ENCODE measurements at places on chromosomes 3 and 15.

- DNase-seq = no peak
These were observed 299.8 kb upstream of the THBS1 start for GRCh38 chr15:39281094-39281493.

GRCh38 chr15:43312378-43312777, 18.0 kb downstream of the LCMT2 start:
- no peak for DNase-seq

DNA sequence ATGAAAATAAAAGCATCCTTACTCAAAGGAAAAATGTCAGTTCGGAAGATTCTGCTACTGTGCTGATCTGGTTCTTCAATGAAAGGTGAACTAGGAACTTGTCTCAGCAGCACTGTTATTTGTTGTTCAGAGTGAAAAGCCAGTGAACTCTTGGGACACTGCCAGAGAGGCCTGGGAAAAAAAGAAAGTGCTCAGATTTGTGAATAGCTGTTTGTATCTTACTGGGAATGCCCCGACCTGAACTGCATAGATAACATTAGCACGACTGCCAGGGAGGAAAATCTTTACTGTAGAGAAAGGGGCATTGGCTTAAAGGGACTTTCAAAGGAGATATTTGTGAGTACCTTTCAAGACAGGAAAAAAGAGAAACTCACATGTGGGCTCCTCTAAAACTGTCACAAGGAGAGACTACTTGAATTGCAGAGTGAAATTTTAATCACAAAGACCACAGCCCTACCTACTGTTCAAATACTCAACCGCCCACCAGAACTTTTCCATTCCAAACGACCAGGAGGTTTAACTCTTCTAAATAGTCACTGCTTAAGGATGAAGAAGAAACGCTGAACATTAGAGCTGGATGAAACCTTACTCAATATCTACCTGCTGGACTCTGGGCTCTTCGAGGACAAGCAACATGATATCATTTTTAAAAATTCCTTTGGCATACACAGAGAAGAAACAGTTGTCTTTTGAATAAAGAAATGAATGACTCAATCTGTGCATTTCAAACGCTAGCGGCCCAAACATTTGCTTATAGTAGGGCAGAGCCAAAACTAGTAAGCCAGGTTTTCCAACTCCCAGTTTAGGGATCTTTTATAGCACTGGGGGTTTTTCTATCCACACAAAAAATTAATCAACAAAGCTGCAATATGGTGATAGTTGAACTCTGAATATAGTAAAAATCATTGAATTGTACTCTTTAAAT, 13.4 kb downstream of the TAMM41 start:
- no peak for DNase-seq

DNA sequence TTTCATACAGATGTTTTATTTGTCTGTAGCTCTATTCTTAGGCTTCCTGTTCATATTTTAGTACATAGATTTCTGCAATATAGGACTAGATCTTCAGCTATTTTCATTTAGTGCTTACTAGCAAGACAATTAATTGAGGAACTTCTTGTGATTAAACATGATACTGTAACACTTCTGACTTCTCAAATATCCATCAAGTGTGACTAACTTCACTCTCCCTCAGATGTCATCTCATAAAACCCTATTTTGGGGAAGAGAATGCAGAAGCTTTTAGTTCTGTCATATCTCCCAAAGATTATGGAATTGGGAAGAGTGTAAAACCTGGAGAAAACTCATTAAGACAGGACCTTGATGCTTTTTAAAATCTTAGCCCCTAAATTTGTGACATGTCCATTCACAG, 28.6 kb upstream of the GOLIM4 start:
- DNase-seq = no peak

DNA sequence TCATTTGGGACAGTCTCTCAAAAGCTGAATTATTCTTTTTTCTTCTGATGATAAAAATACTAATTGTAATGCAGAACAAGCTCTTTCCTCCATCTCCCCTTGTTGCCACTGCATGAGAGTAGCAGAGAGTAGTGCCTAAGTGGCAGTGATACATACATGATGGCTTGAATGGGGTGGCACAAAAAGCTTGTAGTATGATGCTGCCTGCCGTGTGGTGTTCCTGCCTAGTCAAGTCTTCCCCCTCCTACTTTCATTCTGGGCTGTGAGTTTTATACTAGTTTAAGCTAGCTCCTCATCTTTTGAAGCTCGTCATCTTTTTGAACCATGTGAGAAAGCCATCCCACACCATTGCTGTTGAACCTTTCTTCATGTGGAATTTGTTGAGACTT, 230.5 kb downstream of the NFKBIZ start:
- no peak for DNase-seq

DNA sequence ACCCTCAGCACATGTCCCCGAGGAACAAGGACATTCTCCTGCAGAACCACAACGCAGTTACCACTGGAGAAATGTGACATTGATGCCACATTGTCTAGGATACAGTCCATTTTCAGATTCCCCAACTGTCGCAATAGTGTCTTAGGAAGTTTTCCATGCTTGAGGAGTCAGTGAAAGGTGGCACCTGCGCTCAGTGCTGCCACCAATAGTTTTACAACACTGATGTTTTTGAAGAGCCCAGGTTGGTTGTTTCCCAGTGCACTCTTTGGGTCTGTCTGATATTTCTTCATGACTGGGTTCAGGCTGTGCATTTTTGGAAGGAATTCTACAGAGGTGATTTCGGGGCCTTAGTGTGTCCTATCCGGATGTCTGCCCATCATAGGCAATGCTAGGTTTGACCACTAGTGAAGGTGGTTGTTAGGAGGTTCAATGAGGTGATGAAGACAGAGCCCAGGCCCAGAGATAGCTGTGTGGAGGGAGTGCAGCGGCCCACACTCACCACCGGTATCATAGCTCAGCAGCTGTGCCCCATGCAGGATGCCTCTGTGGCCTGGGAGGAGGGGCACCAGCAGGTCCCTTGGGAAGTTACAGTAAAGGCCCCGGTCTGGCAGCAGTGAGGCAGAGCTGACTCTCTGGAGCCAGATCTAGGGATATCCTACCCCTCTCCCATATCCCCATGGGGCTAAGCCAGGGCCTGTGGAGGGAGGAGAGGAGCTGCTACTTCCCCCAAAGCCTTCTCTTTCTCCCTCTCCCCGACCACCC, 96.6 kb downstream of the DNAJB8 start:
- no peak for DNase-seq

DNA sequence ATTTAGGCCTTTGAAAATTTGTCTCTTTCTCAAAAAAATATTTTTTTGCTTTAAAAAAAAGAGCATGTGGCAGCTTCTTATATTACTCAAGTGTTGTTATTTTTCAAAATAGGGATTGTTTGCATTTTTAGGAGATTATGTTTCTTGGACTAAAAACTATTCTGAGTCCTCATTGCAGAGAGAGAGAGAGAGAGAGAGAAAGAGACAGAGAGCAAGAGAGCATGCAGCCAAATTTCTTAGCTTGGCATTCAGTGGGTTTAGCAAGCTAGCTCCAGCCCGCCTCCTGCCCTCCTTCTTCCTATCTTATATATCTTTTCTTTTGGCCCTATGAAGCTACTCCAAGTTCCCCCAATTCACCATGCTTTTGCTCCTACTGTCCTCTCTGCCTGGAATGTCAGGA, 55.7 kb downstream of the CEMIP start:
- no peak for DNase-seq

DNA sequence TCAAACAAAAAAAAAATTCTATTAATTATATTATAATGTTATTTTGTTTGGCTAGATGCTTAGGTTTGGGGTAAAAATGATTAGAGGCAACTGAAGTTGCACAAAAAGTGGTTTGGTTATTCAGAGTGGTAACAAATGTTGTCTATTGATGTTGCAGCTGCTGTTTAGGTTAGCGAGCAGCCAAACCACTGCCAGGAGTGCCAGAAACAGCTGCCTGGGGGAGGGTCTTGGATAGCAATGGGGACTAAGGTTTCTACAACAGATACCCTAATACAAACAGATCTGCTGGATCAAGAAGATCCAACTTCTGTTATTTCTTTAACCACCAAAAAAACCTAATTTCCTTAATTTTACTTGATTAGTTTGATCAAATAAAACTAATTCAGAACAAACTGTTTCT, 26.6 kb downstream of the BTLA start:
- no peak for DNase-seq

DNA sequence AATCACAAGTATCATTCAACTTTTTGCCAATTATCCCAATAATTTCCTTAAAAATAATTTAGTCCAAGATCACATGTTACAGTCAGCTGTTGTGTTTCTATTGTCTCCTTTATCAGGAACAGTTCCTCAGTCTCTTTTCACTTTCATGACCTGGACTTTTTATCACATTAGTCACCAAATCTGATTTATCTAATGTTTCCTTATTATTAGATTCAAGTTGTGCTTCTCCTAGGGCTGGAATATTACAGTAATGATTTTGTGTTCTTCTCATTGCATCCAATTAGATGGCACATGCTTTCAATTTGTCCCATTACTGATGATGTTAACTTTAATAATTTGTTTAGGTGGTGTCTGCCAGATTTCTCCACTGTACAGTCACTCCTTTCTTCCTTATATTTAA, 66.3 kb upstream of the DCBLD2 start:
- no peak for DNase-seq

DNA sequence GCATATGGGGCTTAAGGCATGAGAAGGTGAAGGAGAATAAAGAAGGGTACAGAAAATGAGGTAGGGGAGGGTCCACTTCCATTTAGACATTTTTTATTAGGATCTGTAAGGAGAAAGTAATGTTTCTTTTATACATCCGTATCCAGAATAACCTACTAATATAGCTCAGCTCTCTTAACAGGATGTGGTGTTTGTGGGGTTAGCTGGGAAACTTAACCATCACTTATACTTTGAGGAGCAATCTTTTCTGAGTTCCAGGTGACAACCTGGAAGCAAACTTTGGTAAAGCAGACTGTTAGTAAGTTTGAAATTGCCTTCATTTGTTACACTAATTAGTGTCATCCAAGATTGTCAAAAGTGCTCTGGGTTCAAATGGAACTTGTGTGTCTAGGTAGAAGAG, 36.6 kb downstream of the BUB1B start:
- DNase-seq = no peak

GRCh38 chr3:151925419-151925818, 52.0 kb downstream of the SUCNR1 start:
- no peak for DNase-seq

GRCh38 chr3:51384055-51384725, 901 bp upstream of the MANF start:
- no peak for DNase-seq

DNA sequence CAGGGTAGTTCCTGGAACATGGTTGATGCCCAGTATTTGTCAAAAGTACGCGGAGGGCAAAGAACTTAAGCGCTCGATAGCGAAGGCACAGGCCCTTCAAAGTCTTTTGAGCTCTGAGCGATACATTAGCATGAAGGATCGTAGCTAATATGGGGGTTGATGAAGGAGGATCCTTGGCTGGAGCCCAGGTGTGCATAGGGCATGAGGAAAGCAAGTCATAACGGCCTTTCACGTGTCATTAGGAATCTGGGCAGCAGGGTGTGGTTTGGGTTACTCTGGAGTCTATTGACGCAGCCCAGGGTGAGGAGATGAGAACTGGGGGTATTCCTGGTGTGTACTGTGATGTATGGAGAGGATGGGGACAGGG, 31.7 kb downstream of the SPINK8 start:
- DNase-seq = no peak

DNA sequence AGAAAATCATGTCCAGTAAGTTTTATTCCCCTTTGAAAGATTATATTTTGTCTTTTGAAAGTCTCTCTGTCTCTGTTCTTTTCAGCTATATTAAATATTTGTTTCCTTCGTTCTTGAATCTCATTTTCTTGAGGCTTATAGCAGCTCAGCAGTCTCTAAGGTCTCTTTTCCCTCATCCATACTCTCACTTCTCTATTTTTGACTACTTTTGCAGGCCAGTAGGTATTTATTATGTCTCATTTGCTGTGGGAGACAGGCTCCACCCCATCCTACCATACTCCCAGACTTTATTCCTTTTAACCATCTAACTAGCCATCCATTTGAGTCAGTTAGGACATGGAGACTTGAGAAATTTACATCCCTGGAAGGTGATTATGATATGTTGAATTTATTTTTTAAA, 71.0 kb downstream of the FILIP1L start:
- DNase-seq = no peak

DNA sequence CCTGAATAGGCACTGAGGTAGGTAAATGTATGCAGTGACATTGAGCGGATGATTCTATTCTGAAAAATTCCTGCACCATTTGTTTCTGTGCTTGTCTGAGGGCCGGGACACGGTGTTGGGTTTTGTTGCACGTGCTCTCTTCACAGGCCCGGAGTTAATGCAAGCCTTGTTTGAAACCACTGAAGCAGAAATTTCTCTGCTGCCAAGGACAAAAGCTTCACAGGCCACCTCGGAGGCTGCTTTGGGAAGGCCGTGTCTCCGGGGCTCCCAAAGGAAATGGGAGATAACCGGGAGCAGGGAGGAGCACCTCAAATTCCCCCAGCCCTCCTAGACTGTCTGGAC, 179.4 kb downstream of the OPA1 start:
- DNase-seq = no peak

GRCh38 chr15:48963524-48964113, at the start of gene SHC4:
Gene SHC4 (minus strand): TSS chr15:48963919. CDS start chr15:48963015, 904 bp downstream.
- peak; percentile 78 for DNase-seq

DNA sequence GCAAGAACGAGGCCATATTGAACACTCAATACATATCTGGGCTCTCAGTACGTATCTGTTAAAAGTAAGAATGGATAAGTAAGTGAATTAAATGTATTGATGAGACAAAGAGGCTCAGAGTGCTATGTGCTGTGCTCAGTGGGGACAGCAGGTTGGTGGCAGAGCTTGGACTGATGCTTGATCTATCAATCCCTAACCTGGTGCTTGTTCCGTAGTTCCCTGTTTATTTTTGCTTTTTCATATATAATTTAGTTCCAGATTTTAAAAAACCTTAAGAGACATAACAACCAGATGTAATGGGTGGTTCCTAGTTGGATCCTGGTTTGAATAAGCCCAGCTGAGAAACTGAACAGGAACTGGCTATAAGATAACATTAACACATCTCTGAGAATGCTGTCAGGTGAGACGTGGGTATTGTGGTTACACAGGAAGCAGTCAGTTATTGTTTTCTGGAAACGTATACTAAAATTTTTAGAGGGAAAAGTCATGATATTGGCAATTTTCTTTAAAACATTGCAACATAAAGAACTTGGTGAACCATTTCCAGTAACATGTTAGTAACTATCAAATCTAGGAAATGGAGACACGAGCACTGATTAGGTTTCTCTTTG, 120.5 kb downstream of the FOXB1 start:
- no peak for DNase-seq

DNA sequence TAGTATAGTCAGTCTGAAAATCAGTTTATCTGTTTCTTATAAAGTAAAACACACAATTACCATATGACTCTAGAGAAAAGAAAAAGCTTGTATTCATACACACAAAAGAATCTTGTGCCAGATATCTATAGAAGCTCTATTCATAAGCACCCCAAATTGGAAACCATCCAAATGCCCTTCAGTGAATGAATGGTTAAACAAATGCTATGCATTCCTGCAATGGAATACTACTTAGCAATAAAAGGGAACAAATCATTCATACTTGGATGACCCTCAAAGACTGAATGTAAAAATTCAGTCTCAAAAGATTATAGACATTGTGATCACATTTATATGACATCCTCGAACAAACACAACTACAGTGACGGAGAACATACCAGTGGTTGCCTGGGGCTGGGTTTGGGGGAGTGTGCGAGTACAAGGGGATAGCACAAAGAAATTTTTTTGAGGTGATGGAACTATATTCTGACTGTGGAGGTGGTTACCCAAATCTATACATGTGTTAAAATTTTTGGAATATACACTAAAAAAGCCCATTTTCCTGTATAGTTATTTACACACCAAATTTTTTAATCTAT, 680.6 kb downstream of the NTRK3 start:
- no peak for DNase-seq
